ENCODE measurements at places on chromosomes 1 and 21. TPM values are rescaled to one million over a fixed set of nuclear protein-coding genes. Genes with fewer than 3 reads are reported as not detected.

DNA sequence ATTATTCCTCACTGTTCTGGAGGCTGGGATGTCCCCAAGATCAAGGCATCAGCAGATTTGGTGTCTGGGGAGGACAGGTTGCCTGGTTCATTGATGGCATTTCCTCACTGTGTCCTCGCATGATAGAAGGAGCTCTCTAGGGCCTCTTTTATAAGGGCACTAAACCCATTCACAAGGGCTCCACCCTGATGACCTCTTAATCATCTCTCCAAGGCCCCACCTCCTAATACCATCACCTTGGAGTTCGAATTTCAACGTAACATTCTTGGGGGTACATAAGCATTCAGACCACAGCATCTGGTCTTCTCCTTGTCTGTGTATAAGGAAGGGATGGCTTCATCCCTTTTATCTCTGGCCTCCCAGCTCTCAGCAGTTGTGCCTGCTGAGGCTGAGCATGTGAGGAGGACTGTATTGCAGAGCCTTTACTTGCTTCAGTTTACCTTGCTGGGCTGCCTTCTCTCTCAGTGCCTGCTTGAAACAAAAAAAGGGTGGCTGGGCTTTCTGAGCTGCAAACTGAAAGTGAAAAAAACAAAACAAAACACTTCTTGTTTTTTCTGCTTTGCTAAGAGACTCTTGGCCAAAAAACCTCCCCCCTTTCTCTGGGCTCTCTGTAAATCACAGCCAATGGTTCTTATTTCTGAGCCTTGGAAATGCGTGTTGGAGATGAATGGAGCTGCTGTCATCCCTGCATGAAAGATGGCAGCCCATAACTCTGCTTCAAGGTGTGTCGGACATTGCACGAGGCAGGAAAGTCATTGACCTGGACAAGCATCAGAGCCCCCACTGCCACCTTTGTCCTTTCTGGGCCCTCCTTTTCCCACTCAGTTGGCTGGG, 75.8 kb downstream of the RHOU start:
- DNase-seq = no peak

DNA sequence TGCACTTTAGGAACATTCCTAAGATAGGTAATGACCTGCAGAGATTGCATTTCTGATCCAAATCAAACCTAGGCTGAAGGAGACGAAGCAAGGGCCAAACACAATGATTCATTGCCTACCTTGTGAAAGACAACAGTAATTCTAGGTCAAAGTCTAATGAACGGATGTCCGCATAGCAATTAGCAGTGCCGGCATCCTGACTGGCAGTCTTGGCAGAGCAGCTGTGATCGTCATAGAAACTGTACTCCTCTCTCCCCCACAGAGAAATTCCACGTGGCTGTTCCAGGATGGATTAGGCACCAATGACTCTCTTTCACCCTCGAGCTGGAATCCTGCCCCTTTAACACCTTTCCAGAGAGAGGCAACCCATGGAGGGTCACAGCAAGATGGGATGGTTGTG, 28.9 kb upstream of the VAV3 start:
- no peak for DNase-seq

GRCh38 chr1:200473698-200474371, 64.0 kb upstream of the ZNF281 start:
- DNase-seq = no peak

DNA sequence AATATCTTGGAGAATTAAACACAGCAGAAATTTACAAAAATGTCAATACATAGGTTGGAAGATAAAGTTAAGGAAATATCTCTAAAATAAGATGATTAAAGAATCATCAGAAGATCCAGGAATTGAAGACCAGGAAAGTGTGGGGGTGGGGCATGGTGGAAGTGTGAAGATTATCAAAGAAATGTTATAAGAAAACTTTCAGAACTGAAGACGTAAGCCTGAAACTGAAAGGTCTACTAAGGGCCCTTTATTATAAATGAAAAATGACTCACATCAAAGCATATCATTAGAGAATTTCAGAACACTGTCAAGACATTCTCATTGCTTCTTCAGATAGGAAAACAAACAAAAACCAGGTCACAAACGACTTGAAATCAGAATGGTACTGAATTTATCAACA, 92.4 kb upstream of the DPT start:
- no peak for DNase-seq

- peak; percentile 19 for DNase-seq
These were observed 2.3 kb downstream of the ARF1 start for GRCh38 chr1:228084797-228085196.

GRCh38 chr1:220094016-220094911, at the start of gene IARS2:
IARS2 (plus strand) TSS chr1:220094132; CDS start chr1:220094217, 85 bp downstream.
- peak; percentile 92 for DNase-seq

- DNase-seq = no peak
These were observed 52.0 kb upstream of the GADD45A start for GRCh38 chr1:67632811-67633655.

GRCh38 chr1:84972377-84972987, 24.4 kb downstream of the MCOLN2 start:
- no peak for DNase-seq

DNA sequence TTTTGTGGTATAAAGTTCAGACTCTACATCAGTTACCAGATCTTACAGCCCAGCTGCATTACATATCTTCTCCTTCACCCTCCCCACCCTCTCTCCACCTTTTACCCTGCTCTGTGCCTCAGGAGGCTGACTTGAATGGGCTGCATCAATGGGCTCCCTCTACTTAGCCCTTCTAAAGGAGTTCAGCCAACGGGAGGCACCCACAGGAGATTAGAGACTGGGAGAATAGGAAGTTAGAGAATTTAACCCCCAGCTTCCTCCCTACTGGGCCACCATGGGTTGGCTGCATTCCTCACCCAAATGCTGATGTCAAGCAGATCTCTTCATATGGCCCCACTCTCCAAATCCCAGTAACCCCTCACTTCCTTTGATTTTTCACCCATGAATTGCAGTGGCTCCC, 17.1 kb upstream of the DUSP23 start:
- DNase-seq = no peak

DNA sequence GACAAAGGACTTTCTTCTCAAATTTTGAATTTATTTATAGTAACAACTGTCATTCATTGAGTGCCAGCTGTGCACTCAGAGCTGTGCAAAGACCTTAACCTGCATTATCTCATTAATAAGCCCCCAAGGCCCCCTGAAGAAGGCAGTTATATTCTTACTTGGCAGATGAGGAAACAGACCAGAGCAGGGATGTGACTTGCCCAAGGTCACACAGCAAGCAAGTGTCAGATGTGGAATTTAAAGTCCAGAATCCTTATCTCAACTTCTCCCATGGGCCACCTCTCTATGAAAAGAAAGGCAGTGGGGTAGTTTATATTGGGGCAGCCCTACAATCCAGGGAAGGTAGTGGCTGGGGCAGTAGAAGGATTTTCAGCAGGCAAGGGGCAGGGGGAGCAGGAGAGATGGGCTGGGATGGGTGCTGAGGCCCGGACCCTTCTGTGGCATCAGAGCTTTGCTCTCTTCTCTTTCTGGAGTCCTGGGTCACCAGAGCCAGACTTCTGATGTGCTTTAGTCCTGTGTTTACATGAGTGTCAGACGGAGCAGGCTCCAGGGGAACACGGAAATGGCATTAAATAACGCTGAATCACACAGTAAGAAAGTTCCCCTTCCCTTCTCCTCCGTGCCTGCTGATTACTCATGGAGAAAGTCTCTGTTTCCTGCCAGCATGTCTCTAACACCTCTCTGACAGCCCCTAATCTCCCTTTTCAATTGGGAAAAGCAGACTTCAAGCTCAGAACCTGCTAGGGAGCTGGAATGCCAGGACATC, 39.5 kb downstream of the EPHB2 start:
- no peak for DNase-seq

DNA sequence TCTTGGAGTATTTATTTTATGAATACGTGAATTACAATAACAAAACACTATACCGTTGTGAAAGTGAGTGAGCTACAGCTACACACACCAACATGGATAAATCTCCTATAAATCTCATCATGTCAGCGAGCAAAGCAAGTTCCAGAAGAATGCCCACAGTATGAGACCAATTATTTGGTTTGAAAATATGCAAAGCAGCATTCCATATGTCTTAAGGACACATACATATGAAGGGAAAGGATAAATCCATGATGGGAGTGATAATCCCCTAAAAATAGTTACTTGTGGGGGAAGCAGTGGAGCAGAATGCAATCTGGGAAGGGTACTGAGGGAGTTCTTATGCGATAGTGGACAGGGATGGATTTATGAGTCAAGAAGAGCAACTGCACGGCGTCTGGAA, 261.3 kb downstream of the DISC1 start:
- DNase-seq = no peak

GRCh38 chr1:7402548-7402850, 368.6 kb upstream of the VAMP3 start:
- no peak for DNase-seq

DNA sequence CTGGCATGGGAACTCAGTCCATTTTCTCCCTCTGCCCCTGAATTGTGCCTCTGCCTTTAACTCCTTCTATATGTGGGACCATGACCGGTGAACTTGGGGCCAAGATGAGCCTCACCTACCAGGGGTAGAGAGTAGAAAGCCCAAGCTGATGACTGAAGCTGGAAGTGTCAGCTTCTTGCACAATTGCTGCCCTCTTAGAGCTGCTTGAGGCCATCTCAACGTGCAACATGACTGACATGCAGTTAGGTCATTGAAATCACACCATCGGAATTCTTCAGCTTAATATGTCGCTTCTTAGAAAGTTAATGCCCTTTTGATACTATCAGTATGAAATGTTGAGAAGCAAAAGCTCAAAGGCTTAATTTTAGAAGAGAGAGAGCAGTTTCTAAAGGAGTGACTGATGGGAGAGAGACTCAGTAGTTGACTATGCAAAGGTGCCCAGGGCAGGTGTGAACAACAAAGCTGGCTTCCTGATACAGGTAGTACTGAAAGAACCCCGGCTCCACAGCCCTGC, 89.4 kb upstream of the UBE2U start:
- DNase-seq = no peak

DNA sequence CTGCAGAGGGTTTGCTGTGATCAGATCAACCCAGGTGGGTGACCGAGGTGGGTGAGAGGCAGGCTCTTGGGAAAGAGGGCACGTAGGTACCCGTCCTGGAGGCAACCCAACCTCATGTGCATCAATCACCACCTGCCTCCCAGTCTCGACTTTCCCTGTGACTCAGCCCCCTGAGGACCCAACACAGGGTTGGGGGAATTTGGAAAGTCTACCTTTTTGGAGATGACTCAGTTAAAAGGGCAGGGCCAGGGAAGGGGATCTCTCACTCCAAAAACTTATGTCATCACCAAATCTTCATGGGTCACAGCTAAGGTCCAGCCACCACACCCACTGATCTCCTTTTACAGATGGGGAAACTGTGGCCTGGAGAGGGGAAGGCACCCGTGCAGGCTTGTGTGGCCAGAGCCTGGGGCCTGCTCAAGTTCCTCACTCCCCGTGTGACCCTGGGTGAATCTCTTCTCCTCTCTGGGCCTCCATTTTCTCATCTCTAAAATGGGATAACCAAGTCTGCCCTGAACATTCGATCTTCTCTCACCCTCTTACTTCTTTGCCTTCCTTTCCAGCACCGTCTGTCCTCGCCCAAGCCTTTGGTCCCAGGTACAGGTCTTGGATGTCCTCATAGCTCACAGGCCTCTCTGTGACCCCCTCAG, 34.6 kb upstream of the WNT4 start:
- no peak for DNase-seq

GRCh38 chr1:43128816-43129215, 43.3 kb downstream of the EBNA1BP2 start:
- DNase-seq = no peak

- DNase-seq = no peak
These were observed 308.4 kb downstream of the RGS7 start for GRCh38 chr1:241048622-241049021.

- no peak for DNase-seq
These were observed 329.7 kb upstream of the SNX7 start for GRCh38 chr1:98331718-98332311.

- DNase-seq = no peak
These were observed 137.5 kb downstream of the GABPA start for GRCh38 chr21:25872271-25872670.

GRCh38 chr1:244460197-244460596, 876 bp upstream of the CATSPERE start:
- DNase-seq = no peak

DNA sequence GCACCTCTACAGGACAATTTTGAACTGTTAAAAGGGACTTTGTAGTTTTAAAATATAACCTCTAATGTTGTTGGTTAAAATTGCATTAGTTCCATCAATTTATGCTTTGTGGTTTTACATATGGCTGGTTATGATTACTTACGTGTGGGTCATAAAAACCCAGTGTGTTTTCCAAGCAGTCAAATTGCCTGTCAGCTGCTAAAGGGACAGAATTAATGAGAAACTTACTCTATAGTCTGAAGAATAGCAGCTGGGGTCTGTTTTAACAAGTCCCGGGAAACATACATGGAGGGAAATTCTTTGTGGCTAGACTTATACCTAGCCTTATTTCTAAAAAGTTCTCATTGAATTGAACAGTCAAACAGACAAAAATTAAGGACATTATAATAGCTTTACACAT, 820.9 kb upstream of the ADGRL4 start:
- DNase-seq = no peak

DNA sequence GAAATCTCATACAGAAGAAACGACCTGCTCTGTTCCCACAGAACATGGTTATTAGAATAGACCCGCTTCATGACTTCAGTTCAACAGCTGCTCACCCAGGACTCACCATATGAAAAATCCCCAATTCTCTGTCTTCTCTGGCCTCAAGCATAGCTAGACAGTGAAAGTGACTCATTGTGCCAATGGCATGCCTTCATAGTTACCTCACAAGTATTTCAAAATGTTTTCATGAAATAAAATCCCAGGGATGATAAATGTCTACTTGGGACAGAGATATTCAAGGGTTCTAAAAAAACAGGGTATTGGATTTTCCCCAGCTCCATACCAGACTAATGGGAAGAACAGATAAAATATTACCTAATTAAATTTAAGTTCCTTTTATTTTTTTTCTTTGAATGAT, 82.3 kb downstream of the NOTCH2 start:
- DNase-seq = no peak

DNA sequence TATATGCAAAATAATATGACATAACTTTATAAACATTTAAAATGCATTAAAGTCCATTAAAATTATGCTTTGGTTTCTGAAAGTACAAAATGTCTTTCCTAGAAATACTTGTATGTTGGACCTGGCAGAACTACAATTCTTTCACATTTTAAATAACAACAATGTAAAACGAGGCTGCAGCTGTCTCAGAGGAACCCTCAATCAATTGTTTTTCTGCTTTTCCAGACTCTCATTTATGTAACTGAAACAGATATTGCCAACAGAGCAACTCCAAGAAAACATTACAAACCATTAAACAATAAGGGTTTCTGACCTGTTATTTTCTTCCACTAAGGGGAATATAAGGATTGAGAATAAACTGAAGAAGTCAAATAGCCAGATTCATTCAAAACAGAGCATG, 1193.4 kb downstream of the NCAM2 start:
- DNase-seq = no peak

Gene HAO2
- total RNA-seq = not detected

Gene A3GALT2
- total RNA-seq = not detected

Gene IGSF5
- 4.1 TPM for total RNA-seq

Gene SV2A
- total RNA-seq = 0.32 TPM

Gene PLCH2
- total RNA-seq = 0.13 TPM

Gene CD244
- total RNA-seq = 0.48 TPM

Gene FAM229A
- total RNA-seq = 1.7 TPM

Gene C1orf115
- 21.0 TPM for total RNA-seq

Gene KCNA3
- 0.24 TPM for total RNA-seq

Measured in Right ventricle myocardium superior (tissue), 1 donor.